SK-N-SH (cell line): ENCODE measurements at places on chromosomes 3 and 15. TPM values are rescaled to one million over a fixed set of nuclear protein-coding genes. Genes with fewer than 3 reads are reported as not detected.

- H3K27me3 ChIP-seq = no peaks in the 10 kb centered on the region
- peaks cover 7% of the 10 kb centered on the region; the same call in 1 of the 2 replicates for H3K4me1 ChIP-seq
- DNase-seq = no peak
Measured at GRCh38 chr3:58874248-58874741, 175.5 kb downstream of the CFAP20DC start.

GRCh38 chr15:70342554-70343548, 245.1 kb upstream of the TLE3 start:
- no peak overlapping the region for H3K4me3 ChIP-seq
- H3K27ac ChIP-seq = peak overlapping the region; percentile 100
- H3K36me3 ChIP-seq = no peaks in the 10 kb centered on the region
- peaks cover 70% of the 10 kb centered on the region for H3K4me1 ChIP-seq

Gene GCNT3
- 0.08 TPM in 1 of 2 replicates, not detected in the other for polyA plus RNA-seq

Gene BLM
- polyA plus RNA-seq = 2.7 and 2.9 TPM in 2 replicates

Gene SCG3
- polyA plus RNA-seq = 0.16 and 0.41 TPM in 2 replicates

Gene GPR149
- not detected in 2 replicates for polyA plus RNA-seq

- no peaks in the 10 kb centered on the region for H3K36me3 ChIP-seq
- H3K27me3 ChIP-seq = no peaks in the 10 kb centered on the region
- peaks cover 2% of the 10 kb centered on the region; the same call in 1 of the 2 replicates for H3K4me1 ChIP-seq
- no peak overlapping the region for H3K27ac ChIP-seq
- no peak overlapping the region for H3K4me3 ChIP-seq
Measured at GRCh38 chr15:68348081-68348480, 70.5 kb downstream of the FEM1B start.

Gene SLC22A14
- 0.10 and 0.16 TPM in 2 replicates for polyA plus RNA-seq

GRCh38 chr3:197883541-197883940, 66.4 kb upstream of the RPL35A start:
- no peak overlapping the region for H3K27ac ChIP-seq
- DNase-seq = no peak
- peaks cover 42% of the 10 kb centered on the region for H3K36me3 ChIP-seq
- no peaks in the 10 kb centered on the region for H3K27me3 ChIP-seq

- H3K27ac ChIP-seq = no peak overlapping the region
- H3K36me3 ChIP-seq = no peaks in the 10 kb centered on the region
- no peak for DNase-seq
- H3K4me3 ChIP-seq = no peak overlapping the region
- H3K4me1 ChIP-seq = no peaks in the 10 kb centered on the region
Measured at GRCh38 chr3:80492162-80492561, 724.4 kb upstream of the ROBO1 start.

DNA sequence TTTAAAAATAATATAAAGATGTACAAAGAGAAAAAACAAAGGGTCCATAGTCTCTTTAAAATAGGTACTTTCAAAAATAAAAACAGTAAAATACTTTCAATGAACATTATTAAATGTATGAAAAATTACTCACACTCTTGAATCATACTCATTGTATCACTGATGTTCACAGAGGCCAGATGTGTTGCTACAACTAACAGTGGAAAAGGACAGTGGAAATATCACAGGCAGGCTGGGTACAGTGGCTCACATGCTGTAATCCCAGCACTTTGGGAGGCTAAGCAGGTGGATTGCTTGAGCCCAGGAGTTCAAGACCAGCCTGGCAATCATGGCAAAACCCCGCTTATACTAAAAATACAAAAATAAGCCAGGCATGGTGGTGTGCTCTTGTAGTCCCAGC, 26.8 kb downstream of the NPHP3 start:
- no peaks in the 10 kb centered on the region for H3K27me3 ChIP-seq
- peaks cover 4% of the 10 kb centered on the region; the same call in 1 of the 2 replicates for H3K4me1 ChIP-seq
- peak; percentile 12 for DNase-seq
- peaks cover 95% of the 10 kb centered on the region for H3K36me3 ChIP-seq
- H3K4me3 ChIP-seq = no peak overlapping the region
- peak overlapping the region; percentile 11; the same call in 1 of the 2 replicates for H3K27ac ChIP-seq

DNA sequence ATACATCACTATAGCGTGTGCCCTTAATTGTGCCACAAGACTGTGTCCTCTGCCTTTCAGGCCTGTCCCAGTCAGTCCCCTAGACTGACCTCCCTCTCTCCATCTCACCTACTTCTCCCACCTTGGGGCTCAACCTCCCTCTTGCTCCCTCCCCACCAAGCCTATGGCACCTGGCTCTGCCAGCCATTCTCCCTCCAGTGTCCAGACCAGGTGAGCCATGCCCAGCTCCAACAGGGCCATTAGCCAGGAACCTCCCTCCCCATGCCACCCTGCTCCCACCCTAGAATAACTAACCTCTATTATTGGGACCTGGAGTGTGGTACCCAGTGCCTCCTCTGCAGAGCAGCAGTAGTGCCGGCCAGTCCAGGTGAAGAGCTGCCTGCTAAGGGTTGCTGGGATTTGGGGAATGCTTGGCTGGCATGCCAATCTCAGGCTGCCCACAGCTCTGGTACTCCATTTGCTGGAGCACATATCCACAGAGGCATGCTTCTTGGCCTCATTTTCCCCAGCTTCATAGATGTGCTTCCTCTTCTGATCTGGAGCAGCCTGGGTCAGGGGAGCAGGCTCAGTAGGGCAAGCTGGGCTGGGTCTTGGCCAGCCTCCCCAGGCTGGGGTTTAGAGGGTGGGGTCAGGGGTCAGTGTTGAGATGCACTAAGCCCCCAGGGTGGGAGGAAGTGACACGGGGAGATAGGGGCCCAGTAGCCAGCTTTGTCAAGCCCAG, 38.8 kb downstream of the SAXO2 start:
- H3K27me3 ChIP-seq = no peaks in the 10 kb centered on the region; the same call in 1 of the 2 replicates
- no peak overlapping the region for H3K27ac ChIP-seq
- no peak overlapping the region for H3K4me3 ChIP-seq
- no peak for DNase-seq

Gene PRR20G
- not detected in 2 replicates for polyA plus RNA-seq

Gene CRYGS
- polyA plus RNA-seq = 2.1 and 2.3 TPM in 2 replicates

GRCh38 chr3:129564981-129565644, 22.1 kb downstream of the H1-8 start:
- H3K27ac ChIP-seq = no peak overlapping the region
- peaks cover 52% of the 10 kb centered on the region for H3K4me1 ChIP-seq
- H3K4me3 ChIP-seq = no peak overlapping the region
- no peaks in the 10 kb centered on the region for H3K36me3 ChIP-seq

Gene TMPRSS7
- 0.02 and 0.03 TPM in 2 replicates for polyA plus RNA-seq

- peaks cover 2% of the 10 kb centered on the region; the same call in 1 of the 2 replicates for H3K36me3 ChIP-seq
- H3K4me3 ChIP-seq = no peak overlapping the region
- DNase-seq = no peak
- H3K27ac ChIP-seq = no peak overlapping the region
Measured at GRCh38 chr3:138497851-138498250, 63.4 kb downstream of the ESYT3 start.

Gene ANAPC13
- polyA plus RNA-seq = 63.5 and 76.4 TPM in 2 replicates

Gene XYLB
- polyA plus RNA-seq = 2.7 and 3.6 TPM in 2 replicates

GRCh38 chr3:8524249-8524648, 22.6 kb downstream of the LMCD1 start:
- H3K27ac ChIP-seq = no peak overlapping the region
- H3K27me3 ChIP-seq = no peaks in the 10 kb centered on the region
- no peak for DNase-seq
- H3K36me3 ChIP-seq = no peaks in the 10 kb centered on the region

Gene GUCA1C
- polyA plus RNA-seq = not detected in 2 replicates

DNA sequence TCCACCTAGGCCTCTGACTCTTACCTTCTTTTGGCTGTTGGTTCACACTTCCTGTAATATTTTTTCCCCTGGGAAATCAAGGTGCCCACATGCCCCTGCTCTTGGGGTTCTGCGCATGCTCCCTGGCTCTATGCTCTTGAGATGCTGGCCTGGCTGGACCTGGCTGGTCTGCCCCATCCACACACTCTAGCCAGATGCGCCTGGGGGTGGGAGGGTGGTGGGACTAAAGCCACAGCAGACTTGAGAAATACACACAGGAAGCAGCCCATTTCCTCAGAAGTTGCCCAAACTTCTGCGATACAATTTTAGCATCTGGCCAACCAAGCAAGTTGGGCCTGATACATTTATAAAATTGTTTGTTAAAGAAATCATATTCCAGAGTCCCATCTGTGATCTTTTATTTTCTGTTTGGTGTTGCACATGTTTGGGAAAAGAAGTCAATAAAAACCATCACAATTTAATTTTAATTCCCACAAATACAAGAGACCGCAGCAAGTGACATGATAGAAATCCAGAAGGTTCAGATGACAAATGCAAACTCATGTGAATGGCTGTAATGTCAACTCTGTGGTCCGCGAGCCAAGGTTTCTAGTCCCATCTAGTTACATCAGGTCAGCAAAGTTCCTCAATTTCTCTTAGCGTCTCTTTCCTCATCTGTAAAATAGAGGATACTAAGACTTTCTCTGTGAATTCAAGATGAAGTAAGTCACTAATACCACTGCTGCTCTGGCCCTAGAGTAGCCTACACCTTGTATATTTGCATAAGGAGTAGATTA, 55.9 kb upstream of the MEF2A start:
- DNase-seq = no peak
- H3K27me3 ChIP-seq = no peaks in the 10 kb centered on the region
- no peak overlapping the region for H3K27ac ChIP-seq
- H3K36me3 ChIP-seq = no peaks in the 10 kb centered on the region
- no peaks in the 10 kb centered on the region for H3K4me1 ChIP-seq

- no peak overlapping the region for H3K27ac ChIP-seq
- no peaks in the 10 kb centered on the region for H3K36me3 ChIP-seq
- H3K4me1 ChIP-seq = no peaks in the 10 kb centered on the region
- DNase-seq = no peak
- H3K4me3 ChIP-seq = no peak overlapping the region
Measured at GRCh38 chr3:136919799-136920580, 37.8 kb upstream of the IL20RB start.

- H3K4me1 ChIP-seq = no peaks in the 10 kb centered on the region
- no peaks in the 10 kb centered on the region for H3K36me3 ChIP-seq
- DNase-seq = no peak
- no peak overlapping the region for H3K27ac ChIP-seq
Measured at GRCh38 chr3:151430821-151431484, 29.9 kb downstream of the IGSF10 start.

- H3K36me3 ChIP-seq = no peaks in the 10 kb centered on the region
- no peaks in the 10 kb centered on the region for H3K27me3 ChIP-seq
Measured at GRCh38 chr3:143236226-143236964, 116.8 kb downstream of the CHST2 start.

Gene TEX55
- polyA plus RNA-seq = not detected in 2 replicates

DNA sequence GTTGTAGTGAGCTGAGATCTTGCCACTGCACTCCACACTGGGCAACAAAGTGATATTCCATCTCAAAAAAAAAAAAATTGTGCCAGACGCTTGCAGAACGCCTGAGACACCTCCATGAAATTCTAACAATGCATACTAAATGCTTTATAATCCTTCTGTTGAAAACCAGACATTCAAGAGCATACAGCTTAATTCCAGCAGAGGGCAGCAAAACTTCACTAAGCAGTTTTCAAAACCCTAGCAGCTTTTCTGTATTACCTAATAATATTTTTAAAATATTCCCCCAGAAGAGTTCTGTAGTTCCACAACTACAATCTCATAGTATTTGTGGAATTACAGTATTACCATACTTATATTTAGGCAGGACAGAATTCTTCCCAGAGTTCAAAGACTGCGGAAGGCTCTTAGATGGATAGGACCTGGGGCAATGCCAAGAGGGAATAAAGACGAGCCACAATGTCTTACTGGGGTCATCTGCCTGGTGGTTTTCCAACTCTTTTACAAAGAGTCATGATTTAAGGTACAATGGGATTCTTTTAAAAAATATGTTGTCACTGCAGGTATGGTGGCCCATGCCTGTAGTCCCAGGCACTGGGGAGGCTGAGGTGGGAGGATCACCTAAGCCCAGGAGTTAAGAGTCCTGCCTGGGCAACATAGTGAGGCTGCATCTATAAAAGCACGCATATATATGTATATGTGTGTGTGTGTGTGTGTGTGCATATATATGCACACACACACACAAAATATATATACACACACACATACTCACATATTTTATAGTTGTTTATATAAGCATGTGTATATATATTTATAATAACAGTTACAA, 19.6 kb upstream of the TASOR start:
- no peak overlapping the region for H3K27ac ChIP-seq
- no peaks in the 10 kb centered on the region for H3K36me3 ChIP-seq
- no peak overlapping the region for H3K4me3 ChIP-seq
- DNase-seq = peak; percentile 57
- no peaks in the 10 kb centered on the region for H3K4me1 ChIP-seq

Gene C2CD4A
- not detected in 2 replicates for polyA plus RNA-seq

Gene IL17RE
- 0.76 and 0.95 TPM in 2 replicates for polyA plus RNA-seq

Gene KATNBL1
- polyA plus RNA-seq = 13.8 and 20.3 TPM in 2 replicates

DNA sequence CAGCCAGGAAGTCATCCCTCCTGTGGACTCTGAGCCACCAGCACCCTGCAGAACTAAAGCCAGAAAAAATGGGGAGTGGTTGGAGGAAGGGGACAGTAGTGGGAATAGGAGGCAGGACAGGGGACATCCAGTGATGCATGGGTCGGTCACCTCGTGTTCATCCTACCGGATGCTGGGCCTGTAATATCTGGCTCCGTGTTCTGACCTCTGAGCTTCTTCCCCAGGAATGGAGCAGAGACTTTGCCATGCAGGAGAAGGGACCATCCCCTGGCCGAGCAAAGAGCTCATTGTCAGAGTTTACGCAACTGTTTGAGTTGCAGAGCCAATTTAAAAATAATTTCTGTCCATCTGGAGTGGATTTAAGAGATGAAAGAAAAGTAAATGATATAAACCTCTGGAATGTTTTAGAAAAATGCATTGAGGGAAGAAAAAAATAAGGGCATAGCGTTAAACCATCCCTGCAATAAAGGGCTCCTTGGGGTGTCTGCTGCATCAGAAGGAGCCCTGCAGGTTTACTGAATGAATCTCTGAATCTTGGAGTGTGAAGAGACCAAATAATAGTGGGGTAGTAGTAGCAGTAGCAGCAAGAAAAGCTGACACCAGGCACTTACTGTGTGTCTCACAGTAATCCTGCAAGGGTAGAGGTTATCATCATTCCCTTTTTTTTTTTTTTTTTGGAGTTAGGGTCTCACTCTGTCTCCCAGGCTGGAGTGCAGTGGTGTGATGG, 70.9 kb downstream of the AAGAB start:
- no peak overlapping the region for H3K4me3 ChIP-seq
- no peaks in the 10 kb centered on the region for H3K27me3 ChIP-seq
- peaks cover 20% of the 10 kb centered on the region for H3K36me3 ChIP-seq
- no peak for DNase-seq
- H3K27ac ChIP-seq = peak overlapping the region; percentile 19; the same call in 1 of the 2 replicates
- H3K4me1 ChIP-seq = peaks cover 34% of the 10 kb centered on the region; the same call in 1 of the 2 replicates

GRCh38 chr15:26475554-26475953, 297.3 kb downstream of the GABRB3 start:
- no peaks in the 10 kb centered on the region for H3K36me3 ChIP-seq
- DNase-seq = no peak
- H3K4me3 ChIP-seq = no peak overlapping the region
- H3K4me1 ChIP-seq = no peaks in the 10 kb centered on the region
- H3K27me3 ChIP-seq = no peaks in the 10 kb centered on the region

- H3K27ac ChIP-seq = peak overlapping the region; percentile 64
- H3K4me3 ChIP-seq = no peak overlapping the region
- peak; percentile 54 for DNase-seq
- H3K4me1 ChIP-seq = peaks cover 22% of the 10 kb centered on the region
- no peaks in the 10 kb centered on the region for H3K27me3 ChIP-seq
Measured at GRCh38 chr15:67548862-67549651, 6.6 kb downstream of the MAP2K5 start.

Gene KNG1
- polyA plus RNA-seq = not detected in 2 replicates

GRCh38 chr3:23455084-23455483, 252.0 kb downstream of the UBE2E2 start:
- H3K4me3 ChIP-seq = no peak overlapping the region
- H3K36me3 ChIP-seq = no peaks in the 10 kb centered on the region
- H3K4me1 ChIP-seq = peaks cover 4% of the 10 kb centered on the region
- no peaks in the 10 kb centered on the region for H3K27me3 ChIP-seq

GRCh38 chr15:73691396-73691795, 7.2 kb downstream of the CD276 start:
- no peak overlapping the region for H3K27ac ChIP-seq
- no peaks in the 10 kb centered on the region for H3K27me3 ChIP-seq
- peaks cover 39% of the 10 kb centered on the region for H3K4me1 ChIP-seq
- H3K4me3 ChIP-seq = no peak overlapping the region
- no peak for DNase-seq
- H3K36me3 ChIP-seq = peaks cover 9% of the 10 kb centered on the region; the same call in 1 of the 2 replicates
